Hematopoietic multipotent progenitor cell (in vitro differentiated cells): ENCODE measurements at places on chromosomes 6 and 20. TPM values are rescaled to one million over a fixed set of nuclear protein-coding genes. Genes with fewer than 3 reads are reported as not detected.

DNA sequence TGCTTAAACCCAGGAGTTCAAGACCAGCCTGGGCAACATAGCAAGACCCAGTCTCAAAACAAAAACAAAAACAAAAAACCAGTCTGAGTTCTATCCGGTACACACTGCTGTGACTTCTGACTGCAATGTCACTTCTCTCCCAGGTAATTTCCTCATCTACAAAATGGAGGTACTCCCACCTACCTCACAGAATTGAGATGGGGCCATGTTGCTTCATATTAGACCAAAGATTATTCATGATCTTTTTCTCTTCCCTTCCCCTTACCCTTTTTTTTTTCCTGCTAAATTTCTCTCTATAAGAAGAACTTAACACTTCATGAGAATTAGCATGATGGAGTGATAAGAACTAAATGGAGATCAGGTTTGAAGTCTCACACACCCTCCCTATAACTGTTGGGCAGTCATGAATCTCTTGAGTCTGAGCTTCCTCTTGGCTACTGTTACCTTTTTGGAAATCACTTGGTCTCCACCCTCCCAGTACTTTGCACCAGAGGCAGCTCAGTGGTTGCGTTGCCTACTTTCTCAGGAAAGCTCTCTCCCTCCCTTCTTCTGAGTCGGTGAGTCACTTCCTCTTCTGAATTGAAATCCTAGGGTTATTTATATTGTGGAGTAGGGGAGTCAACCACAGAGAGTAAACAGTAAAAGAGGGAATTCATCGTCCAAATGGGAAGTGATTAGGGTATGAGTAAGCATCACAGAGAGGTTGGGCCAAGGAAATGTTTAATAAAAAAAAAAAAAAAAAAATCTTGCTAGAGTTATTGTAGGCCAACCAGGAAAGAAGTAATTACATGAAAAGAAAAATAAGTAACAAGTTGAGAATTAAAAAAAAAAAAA is 59.9 kb upstream of the MAP7 start:
- DNase-seq: peak; percentile 49

Gene RAET1G
- total RNA-seq: not detected

GRCh38 chr6:27630727-27631608 is 158.1 kb upstream of the ZNF184 start:
- peak; percentile 58 for DNase-seq

DNA sequence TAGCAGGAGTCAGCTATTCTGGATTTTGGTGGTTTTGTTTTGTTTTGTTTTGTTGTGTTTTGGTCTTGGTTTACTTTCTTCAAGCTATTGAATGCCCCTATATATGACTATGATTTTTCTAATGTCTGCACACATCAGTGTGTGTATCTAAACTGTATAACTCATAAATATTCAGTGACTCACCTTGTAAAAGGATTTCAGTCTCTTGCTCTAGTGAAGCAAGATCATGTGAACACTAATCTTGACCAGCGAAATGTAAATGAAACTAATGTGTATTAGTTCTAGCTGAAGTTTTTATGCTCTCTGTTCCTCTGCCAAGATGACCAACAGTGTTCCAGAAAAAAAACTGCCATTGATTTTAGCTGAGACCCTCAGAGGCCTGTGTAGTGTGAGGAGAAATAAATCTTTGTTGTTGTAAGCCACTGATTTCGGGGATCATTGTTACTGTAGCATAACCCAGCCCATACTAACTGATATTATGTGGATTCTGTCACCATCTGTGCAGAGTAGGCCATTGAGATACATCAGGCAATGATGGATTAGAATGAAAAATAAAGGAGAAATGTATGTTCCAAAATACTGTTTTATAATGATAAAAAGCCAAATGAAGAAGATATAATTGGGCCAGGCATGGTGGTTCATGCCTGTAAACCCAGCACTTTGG is 11.5 kb upstream of the BTBD9 start:
- DNase-seq: no peak

DNA sequence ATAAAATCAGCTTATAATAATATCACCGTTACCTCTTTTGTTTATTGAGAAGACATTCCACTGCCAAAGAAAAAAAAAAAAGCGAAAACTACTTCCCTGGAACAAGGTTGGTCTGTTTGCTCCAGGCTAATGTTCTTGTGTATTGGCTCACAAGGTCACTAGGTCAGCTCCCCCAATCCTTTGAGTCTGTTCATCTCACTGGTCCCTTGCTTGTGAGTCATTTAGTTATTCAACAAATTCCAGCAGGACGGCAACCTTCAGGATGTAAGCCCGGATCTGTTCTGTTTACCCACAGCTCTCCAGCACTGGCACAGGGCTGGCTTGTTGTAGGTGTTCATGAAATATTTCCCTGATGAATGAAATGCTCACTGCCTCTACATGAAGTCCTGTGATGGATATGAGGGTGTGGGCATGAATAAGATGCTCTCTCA is 3.3 kb downstream of the ARHGAP40 start:
- DNase-seq: no peak

Gene TAAR6
- not detected for total RNA-seq

DNA sequence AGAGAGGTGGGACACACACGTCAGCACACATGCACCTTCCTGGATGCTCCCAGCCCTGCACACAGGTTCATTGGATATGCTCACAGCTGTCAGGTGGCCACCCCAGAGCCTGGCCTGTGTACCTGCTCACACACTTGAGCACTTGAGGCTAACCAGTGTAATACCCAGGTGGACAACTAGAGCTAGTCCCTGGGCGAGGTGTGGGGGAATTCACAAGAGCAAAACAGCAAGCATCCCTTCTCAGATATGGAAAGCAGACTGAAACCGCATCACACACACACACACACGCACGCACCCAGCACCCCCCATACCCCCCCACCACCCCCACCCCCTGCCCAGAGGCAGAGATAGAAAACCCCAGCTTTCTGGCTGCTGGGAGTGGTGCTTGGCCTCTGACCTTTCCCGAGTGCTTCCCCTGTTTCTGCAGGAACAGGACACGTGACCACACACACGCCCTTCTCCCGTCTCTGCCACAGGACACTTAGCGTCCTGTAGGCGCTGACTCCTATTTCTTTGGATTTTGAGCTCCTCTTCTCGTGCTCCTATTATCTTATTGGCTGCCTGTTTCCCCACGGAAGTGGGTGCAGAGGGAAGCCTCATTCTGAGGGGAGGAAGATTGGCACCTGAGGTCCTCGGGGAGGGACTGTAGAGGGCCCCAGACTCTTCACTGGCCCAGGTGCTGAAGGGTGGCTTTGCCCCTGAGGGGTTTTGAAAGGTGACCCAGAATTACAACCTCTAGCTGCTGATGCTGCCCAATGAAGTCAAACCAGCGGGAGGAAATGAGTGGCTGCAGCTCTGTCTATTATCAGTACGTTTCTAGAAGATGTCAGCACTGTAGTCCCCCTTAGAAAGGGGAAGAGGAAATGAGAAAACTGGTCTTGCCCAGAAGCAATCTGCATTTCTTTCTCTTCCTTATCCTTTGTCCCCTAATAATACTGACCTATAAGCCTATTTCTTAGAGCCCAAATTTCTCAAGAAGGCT is 65.8 kb downstream of the SYTL3 start:
- DNase-seq: peak; percentile 24

- DNase-seq: no peak
Observed at GRCh38 chr6:130841128-130841728, 14.0 kb downstream of the SMLR1 start.

GRCh38 chr20:17538517-17539170 is 7.5 kb upstream of the BFSP1 start:
- DNase-seq: no peak

GRCh38 chr6:7050872-7051779 is 56.6 kb upstream of the RREB1 start:
- peak; percentile 15 for DNase-seq

Gene HLA-DRB5
- 6.5 TPM for total RNA-seq

Gene ANKRD6
- 15.3 TPM for total RNA-seq

Gene PRDM13
- not detected for total RNA-seq

DNA sequence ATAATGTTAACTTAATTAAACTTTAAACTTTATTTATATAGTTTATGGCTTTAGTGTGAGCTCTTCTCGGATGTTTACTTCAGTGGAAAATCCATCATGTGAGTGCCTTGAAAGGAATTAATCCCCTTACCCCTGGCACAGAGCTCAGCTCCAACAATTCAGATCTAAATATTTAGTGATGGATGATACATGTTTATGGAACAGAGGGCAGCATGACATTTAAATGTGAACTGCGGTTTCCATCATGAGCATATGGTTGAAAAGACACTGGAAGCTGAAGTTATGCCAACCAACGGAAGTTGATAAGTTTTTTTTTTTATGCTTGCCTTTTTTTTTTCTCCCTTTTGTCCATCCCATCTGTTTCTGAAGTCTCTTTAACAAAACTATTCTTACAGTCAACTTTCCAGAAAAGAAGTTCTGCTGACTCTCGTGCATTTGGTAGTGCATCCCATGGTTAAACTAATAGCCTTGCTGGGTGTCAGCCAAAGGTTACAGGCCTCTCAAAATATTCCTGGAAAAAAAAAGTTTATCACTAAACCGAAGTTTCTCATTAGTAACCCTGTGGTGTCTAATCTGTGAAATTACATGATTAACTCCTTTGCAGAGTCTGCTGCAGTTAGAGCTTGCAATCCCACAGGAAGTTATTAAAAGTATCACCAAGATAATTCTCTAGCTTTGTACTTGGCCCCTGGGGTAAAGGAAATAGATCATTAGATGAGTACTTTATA is 243.9 kb upstream of the TCF21 start:
- no peak for DNase-seq

DNA sequence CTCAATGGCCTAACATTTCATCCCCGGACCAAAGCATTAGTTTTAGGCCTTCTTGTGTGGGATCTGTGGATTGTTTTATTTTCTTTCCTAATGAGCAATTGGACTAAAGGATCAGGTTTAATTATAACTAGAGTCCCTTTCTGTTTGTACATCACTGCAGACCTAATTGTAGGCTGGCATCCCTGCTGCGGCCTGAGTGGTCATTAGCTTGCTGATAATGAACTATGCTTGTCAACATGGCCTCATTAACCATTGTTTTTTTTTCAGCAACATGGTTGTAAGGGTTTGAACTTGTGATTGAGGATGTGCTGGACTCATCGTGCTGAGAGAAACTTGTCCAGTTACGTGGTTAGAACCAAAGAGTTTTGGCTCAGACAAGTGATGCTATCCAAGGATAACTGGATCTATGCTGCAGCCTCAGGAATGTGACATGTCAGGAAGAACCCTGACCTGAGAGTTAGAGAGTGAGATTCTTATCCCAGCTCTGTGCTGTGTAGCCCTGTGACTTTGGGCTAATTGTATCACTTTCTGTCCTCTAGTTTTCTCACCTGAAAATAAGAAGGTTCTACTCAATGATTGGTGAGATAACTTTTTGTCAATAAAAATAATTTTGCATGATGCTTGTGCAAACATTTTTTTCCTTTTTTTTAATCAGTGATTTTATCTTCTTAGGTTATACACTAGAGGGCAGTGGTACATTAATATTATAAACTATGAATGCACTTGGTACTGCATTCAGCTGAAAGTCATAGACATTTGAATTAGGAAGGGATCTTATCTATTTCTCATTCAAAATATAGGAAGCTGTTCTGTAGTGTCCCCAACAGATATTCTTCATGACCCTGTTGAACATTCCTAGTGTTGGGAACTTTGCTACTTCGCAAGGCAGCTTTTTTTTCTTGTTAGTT is 140.9 kb downstream of the RNF144B start:
- DNase-seq: no peak

DNA sequence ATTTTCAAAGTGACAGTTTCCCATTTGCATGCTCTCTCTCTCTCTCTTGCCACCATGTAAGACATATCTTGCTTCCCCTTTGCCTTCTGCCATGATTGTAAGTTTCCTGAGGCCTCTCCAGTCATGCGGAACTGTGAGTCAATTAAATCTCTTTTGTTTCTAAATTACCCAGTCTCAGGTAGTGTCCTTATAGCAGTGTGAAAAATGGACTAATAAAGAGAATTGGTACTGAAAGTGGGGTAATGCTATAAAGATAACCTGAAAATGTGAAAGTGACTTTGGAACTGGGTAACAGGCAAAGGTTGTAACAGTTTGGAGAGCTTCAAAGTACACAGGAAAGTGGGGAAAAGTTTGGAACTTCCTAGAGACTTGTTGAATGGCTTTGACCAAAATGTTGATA is 389.8 kb downstream of the GRIK2 start:
- DNase-seq: no peak

DNA sequence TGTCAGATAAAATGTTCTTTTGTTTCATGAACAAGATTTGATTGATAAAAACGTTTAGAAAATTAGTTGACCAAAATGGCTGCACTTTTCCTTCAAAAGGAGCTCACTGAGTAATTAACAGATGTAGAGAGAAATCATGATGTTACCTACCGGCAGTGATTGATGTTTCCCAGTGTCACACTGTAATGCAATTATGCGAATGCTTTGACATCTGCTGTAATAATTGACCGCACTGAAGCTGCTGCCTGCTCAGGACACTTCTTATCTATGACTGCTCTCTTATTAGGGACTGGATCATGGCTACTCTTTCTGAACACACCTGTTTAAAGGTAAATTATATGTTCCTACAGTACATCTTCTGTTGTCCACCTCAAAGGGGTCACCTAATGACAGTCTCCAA is 94.6 kb downstream of the GPR63 start:
- no peak for DNase-seq

- DNase-seq: no peak
Observed at GRCh38 chr6:134740473-134741199, 209.3 kb downstream of the ALDH8A1 start.

Gene PTPRT
- under 0.01 TPM for total RNA-seq

GRCh38 chr6:138494312-138494711 is 5.0 kb downstream of the NHSL1 start:
- DNase-seq: no peak

GRCh38 chr20:60467078-60467477 is 508.9 kb downstream of the CDH26 start:
- no peak for DNase-seq
